Stimulated activated CD4-positive, alpha-beta T cell treated with anti-CD3 and anti-CD28 coated beads, TNF-alpha, amount 100 ng/mL, for 24 hours (primary cell): ENCODE measurements at places on chromosomes 11 and 22.
A peak's percentile ranks its signal among the peaks of the same experiment; 100 is the strongest.

DNA sequence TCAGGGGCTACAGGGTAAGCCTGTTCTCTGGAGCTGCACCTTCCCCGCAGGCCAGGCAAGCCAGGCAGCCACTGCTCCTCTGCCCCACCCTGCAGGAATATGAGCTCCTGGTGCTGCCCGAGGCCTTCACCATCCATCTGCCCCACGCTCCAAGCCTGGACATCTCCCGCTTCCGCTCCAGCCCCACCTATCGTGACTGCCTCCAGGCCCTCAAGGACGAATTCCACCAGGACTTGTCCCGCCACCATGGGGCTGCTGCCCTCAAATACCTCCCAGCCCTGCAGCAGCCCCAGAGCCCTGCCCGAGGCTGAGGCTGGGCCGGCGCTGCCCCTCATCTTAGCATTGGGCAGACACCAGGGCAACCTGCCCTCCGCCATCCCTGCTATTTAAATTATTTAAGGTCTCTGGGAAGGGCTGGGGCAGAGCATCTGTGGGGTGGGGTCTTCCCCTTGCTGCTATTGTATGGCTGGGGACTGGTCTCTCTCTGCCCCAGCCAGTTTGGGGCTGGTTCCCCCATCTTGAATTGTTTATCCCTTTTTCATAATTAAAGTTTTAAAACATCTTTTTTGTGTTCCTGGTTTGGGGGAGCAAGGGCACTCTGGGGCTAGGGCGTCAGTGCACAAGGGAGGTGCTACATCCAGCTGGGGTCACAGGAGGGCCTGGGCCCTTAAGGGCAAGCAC is 6.2 kb downstream of the LARGE2 start:
- no peak for DNase-seq

DNA sequence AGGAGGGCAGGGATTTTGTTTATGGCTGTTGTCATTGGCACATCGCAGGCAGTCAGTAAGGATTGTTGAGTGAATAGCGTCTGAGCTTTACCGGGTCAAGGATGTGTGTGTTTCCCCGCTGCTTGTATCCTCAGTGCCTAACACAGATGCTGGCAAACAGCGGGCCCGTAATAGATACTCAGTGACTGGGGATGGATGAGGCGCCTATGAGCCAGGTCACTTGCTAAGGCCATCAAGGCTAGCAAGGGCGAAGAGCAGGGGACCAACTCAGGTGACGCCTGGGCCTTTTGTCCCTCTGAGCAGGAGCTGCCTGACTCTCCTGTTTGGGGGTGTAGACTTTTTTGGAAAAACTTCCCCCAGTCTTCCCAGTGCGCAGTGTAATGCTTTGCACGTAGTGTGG is 118.1 kb downstream of the HIPK3 start:
- no peak for DNase-seq

GRCh38 chr11:93984196-93984567 is 37.0 kb upstream of the HEPHL1 start:
- no peak for DNase-seq

- DNase-seq: no peak
Measured at GRCh38 chr11:66696146-66696545, 18.5 kb upstream of the RBM4B start.

- DNase-seq: no peak
Measured at GRCh38 chr11:76592025-76592914, 78.3 kb downstream of the LRRC32 start.

GRCh38 chr11:21105196-21105917 is 436.0 kb downstream of the NELL1 start:
- no peak for DNase-seq

- DNase-seq: no peak
Measured at GRCh38 chr11:3134651-3135480, 30.2 kb downstream of the OSBPL5 start.

DNA sequence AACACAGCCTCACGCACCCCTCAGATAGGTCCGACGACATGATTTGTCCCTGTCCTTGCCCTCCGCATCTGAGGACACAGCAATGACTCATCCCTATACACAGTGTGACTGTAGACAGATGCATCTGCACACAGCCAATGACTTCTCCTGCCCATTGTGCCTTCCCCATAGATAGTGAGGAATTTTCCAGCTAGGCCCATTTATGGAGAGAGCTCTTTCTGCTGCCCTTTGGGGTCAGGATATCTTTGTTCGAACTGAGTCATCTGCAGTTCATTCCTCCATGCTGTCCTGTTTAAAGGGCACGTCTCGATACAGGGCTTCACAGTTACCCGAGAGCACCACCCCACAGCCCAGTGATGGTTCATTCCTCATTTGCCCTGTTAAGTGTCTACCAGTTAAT is 96.7 kb downstream of the LARGE1 start:
- no peak for DNase-seq

DNA sequence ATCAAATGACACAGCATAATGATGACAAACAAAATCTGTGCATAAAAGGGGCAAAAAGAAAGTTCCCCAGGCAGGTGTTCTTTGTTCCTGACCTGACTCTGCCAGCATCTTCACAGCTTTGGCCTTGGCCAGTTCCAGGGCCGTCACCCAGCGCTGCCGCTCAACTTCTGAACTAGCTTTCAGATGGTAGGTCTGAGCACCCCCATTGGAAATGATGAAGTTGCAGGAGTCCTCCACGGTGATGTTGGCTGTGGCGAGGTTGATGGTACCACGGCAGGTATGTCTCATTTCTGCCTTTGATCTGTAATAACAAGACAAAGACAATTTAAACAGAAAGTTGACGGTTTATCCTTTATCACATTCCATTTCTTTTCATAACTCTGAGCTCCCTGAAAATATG is 5.3 kb downstream of the OSBP start:
- peak; percentile 9 for DNase-seq
